ENCODE measurements at places on chromosomes 1 and 21.

DNA sequence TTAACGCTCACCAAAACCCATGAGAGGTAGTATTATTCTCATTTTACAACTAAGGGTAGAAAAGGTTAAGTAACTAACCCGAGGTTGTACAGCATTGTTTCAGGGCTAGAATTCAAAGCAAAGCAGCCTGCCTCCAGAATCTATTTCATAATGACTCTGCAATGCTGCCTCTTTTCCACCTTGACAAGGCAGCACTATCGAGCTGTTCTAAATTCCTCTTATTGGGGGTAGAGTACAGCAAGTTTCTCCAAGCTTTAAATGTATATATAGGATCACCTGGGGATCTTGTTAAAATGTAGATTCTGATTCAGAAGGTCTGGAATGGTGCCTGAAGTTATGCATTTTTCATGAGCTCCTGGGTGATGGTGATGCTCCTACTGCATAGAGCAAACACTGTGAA, 30.1 kb downstream of the WNT2B start:
- DNase-seq, result no peak

DNA sequence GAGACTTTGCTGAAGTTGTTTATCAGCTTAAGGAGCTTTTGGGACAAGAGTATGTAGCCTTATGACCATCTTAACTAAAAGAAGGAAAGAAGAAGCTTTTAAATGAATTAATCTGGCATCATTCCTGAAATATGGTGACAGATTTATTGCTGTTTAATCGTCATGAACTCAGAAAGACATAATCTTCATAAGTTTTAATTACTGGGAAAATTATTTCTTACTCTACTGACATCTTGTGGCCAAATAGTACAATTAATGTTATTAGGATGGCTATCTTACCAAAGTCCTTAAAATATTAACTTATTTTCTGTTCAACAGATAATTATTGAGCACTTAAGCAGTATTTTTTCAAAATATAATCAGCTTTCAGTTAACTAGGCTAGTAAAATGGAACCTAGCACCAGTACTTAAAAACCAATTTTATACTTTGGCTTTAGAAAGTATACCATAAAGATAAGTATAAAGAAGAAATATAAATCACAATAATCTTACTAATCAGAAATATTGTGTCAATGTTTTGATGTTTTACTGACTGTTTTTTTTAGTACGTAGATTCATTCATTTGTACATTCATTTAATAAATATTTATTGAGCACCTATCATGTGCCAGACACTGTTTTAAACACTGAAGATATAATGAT, 34.7 kb upstream of the GPR25 start:
- no peak for DNase-seq

DNA sequence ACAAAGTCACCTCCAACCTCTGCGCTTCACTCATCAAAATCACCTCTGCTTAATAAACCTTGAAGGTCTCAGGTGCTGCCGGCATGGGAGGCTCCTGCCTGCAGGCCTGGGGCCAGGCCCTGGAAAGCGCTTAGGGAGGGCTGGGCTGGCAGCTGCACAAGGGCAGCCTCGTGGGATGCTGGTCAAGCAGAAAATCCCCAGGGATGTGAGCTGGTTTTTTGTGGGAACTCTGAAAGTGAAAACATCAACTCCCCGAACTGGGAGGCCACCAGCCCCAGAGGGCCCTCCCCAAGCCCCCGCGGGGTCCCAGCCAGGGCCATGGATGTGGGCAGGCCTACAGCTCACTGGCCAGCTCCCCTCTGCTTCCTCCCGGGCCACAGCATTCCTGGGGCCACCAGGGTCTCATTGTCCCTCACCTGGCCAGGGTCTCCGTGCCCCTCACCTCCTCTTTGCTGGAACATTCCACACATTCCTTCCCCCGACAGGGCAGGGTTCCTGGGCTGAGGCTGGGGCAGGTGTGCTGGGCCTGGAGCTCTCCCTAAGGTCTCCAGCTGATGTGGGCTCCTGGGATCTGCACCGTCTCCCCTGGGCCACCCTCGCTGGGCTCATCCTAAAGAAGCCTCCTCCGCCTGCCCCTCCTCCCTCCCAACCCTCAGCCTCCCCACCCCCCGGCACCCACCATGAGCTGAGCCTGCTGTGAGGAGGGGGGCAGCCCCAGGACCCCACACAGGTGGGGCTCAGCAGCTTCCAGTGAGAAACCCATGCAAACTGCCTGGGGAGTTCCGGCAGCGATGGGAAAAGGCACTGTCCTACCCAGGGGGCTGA, 36.0 kb upstream of the POFUT2 start:
- no peak for DNase-seq

- peak; percentile 45 for DNase-seq
Measured at GRCh38 chr21:45309069-45309986, 21.6 kb upstream of the POFUT2 start.

DNA sequence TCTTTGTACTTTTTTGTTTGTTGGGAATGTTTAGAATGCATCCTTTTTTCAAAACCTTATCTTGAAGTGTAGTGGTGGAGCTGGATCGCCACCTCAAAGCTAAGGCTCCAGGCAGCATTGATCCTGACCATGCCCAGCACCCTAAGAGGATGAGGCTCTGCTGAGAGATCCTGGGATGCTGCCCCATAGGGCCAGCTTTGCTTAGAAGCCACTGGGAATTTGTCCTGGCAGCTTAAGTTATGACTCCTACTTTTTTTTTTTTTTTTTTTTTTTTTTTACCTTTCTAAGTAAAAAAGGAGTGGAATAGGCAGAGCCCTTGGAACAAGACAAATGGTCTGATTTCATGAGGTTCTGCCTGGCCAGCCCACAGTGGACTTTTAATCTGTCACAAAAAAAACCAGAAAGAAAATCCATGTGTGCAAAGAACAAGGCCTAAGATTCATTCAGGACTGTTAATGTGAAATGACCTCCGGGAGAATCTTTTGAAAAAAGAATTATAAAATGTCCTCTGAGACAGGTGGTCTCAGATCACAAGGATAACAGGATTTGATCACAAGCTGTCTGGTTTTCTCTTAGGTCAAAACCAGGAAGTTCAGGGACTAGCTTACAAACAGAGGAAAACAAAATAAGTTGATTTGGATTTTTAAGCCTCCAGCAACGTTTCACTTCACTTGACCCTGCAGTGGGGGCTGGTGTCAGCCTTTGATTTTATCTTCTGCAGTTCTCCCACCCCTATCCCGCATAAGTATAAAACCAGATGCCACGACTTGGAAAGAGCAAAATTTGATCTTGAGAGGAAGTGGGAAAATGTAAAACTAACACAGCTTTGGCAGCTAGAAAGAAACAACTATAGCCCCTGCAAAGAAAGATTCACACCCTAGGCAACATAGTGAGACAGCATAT, 25.9 kb upstream of the RAP1A start:
- DNase-seq, result no peak

- DNase-seq, result no peak
Measured at GRCh38 chr1:145990249-145990855, 6.0 kb downstream of the TXNIP start.

- DNase-seq, result no peak
Measured at GRCh38 chr1:157135646-157136045, 2.5 kb downstream of the ETV3 start.

DNA sequence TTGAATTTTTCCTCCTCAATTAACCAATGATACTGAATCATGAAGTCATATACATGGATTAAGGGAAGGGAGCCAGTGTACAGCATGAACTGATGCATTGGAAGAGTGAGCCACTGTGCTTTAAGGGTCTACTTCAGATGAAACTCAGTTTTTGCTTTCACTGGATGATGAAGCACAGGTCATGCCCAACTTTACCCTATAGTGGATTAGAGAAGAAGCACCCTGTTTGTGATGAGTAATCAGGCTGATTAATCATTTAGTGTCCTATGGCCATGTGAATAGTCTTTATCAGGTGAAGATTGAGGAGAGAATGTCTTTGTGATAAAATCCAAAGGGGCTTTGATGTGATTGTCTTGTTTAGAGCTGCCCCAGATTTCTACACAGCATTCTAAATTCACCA, 24.7 kb upstream of the LAMC1 start:
- no peak for DNase-seq

DNA sequence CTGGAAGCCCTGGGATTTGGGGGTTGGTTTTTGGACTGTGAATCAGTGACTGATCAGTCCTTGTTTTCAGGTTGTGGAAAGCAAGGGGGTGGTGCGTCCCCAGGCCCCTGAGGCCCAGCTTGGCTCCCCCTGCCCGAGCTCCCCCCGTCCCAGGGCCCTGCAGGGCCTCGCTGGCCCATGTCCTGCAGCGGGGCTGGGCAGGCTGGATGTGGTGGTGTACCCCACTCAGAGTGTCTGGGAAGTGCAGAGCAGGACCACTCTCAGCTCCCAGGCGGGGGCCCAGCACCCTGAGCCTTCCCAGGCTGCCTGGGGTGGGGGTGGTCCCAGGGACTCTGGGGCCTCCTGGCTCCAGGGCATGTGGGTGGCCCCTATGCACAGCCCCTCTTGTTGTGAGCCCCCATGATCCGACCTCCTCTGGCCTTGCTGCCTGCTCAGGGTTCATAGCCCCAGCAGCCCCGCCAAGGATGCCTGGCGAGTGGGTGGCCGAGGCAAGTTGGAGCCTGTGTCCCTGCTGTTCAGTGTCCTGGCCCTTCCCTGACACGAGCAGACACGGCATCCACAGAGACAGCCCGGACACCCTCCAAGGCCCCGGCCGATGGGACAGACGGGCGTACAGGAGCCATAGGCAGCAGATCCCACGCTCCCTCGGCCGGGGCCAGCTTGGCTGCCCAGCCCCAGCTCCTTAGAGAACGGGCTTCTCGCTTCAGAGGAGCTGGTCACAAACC, 37.9 kb downstream of the SLX9 start:
- DNase-seq, result no peak

GRCh38 chr1:4033129-4033676, 133.1 kb upstream of the C1orf174 start:
- no peak for DNase-seq

- DNase-seq, result peak; percentile 19
Measured at GRCh38 chr1:157045250-157046218, at the start of gene ARHGEF11. TSS of gene ARHGEF11 (minus strand) at chr1:157045742. CDS start at chr1:157044330, 1,412 bp downstream.

GRCh38 chr1:109963864-109964263, 20.7 kb upstream of the AHCYL1 start:
- no peak for DNase-seq

GRCh38 chr1:46601257-46602007, 2.6 kb downstream of the MKNK1 start:
- no peak for DNase-seq

DNA sequence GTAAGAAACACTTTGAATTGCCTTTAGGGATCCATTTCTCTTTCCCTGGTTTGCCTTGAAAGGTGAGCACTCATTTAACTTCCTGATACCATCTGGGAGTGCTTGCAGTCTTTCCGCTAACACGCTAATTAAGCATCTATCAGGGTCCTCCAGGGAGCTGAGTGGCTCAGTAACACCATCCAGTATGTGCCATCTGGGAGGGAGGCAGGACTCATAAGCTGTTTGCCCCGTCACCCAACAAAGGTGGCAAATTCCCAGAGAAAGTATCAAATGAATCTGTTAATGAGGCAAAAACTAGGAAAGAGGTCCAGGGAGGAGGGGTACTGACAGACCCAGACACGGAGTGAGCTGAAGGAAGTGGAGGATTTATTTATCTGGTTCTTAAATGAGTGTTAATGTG, 430.9 kb downstream of the HLX start:
- no peak for DNase-seq

- DNase-seq, result no peak
Measured at GRCh38 chr1:194952171-194952570, 1656.1 kb downstream of the KCNT2 start.

- DNase-seq, result peak; percentile 20
Measured at GRCh38 chr1:27804791-27805190, 25.8 kb upstream of the PPP1R8 start.

DNA sequence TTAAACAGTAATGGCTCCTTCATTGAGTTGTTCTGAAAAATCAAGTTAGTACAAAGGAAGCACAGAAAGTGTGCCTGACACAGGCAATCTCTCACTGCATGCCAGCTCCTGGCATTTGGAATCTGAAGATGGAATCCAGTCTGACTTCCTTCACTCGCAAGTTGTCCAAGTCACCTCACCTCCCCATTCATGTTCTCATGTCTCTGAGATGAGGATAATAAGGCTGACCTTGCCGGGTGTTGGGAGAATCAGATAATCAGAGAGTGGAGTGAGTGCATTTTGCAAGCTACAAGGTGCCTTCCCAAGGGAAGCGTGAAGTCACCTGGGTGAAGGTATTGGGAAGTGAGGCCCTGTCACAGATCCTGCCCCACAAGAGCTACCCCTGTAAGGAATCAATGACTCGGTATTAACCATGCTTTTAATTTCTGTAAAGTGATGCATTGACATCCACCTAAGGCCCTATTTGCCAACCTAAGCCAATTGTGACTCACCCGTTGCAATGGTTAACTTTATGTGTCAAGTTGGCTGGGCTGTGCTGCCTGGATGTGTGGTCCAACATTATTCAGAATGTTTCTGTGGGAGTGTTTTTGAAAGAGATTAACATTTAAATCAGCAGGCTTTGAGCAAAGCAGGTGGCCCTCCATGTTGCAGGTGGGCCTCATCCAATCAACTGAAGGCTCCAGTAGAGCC, 62.5 kb upstream of the TARBP1 start:
- DNase-seq, result no peak

GRCh38 chr1:89527750-89528381, 3.2 kb downstream of the LRRC8B start:
- no peak for DNase-seq

DNA sequence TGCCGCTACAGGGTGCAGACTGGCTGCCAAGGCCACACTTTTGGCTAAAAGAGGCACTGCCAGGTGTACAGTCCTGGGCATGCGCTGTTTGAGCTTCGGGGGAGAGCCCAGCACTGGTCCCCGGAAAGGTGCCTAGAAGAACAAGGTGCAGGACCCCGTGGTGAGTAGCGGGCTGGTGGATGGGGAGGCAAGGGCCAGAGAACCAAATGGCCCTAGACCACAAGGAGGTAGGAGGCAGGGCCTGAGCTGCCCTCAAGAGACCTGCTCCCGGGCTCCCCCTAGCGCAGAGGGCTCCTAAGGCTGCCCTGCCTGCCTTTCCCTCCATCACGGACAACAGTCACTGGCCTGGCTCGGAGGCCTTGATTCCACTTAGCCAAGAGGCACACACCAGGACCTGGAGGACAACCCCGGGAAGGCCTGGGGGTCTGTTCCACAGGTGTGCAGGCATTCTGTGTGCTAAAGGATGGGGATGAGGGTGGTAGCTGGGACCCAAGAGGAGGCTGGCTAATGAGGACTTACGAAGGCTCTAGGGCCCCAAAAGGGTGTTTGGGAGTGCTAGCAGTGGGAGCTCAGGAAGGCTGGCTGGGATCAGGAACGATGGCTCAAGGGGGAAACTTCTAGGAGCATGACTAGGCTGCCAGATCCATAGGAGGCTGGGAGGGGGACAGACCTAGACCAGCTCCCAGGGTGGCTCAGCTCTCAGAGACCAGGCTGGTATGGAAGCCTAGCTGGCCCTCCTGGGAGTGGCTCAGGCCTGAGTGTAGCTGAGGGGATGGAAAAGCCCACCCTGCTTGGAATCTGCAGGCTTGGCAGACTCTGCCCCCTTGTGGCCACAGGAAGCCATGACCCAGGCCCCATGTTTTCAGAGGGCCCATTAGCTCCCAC, 742 bp downstream of the ARTN start:
- DNase-seq, result peak; percentile 55

DNA sequence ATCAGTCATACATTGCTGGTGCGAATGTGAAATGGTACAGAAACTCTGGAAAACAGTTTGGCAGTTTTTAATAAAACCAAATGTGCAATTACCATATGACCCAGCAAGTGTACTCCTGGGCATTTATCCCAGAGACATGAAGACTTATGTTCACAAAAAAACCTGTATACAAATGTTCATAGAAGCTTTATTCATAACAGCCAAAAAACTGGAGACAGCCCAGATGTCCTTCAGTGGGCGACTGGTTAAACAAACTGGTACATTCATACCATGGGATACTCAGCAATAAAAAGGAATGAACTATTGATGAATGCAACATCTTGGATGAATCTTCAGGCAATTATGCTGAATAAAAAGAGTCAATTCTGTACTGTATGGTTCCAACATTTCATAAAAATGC, 97.8 kb downstream of the DTL start:
- DNase-seq, result no peak
